ENCODE measurements at places on chromosomes 6 and 20. TPM values are rescaled to one million over a fixed set of nuclear protein-coding genes. Genes with fewer than 3 reads are reported as not detected.
A peak's percentile ranks its signal among the peaks of the same experiment; 100 is the strongest.

Gene TPBG
- 16.9 TPM for total RNA-seq

Gene MYB
- 78.0 TPM for total RNA-seq

DNA sequence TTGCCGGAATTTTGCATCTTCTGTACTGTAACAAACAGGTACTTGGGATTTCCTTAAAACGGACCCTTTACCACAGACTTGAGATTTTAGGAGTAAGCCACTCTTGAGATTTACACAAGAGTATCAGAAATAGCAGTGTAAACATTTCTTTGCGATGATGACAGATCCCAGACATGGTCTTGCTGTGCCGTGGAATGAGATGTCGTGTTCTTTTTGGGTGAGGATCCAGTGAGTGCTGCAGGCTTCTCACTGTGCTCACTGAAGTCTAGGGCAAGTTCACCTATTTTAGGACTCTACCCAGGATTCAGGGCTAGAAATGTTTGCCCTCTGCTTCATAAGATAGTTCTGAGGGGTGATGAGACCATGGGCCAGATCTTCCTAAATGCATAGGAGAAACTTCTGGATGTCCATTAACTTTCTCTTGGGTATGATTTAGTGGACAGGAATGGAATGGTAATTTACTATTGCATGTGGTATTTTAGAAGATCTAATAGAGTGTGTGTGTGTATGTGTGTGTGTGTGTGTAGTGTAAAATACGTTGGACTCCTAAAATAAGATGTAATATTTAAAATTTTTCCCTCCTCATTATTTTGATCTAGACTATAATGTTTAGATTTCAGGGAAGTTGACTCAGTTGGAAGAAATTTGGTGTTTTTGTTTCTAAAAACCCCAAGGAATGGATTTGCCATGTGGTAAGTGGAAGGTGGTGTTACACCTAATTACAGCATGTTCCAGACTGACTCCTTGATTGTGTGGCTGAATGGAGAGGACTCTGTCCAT is 8.5 kb downstream of the LRRC1 start:
- DNase-seq: no peak

Gene BANF2
- total RNA-seq: not detected

GRCh38 chr20:47586649-47587294 is 85.1 kb downstream of the NCOA3 start:
- DNase-seq: no peak

Gene TMC2
- total RNA-seq: not detected

Gene MUC21
- not detected for total RNA-seq

- DNase-seq: peak; percentile 58
Measured at GRCh38 chr6:26056583-26057350, 30.5 kb upstream of the HFE start.

- DNase-seq: no peak
Measured at GRCh38 chr6:15485936-15486335, 176.9 kb downstream of the DTNBP1 start.

Gene SIRPD
- not detected for total RNA-seq

DNA sequence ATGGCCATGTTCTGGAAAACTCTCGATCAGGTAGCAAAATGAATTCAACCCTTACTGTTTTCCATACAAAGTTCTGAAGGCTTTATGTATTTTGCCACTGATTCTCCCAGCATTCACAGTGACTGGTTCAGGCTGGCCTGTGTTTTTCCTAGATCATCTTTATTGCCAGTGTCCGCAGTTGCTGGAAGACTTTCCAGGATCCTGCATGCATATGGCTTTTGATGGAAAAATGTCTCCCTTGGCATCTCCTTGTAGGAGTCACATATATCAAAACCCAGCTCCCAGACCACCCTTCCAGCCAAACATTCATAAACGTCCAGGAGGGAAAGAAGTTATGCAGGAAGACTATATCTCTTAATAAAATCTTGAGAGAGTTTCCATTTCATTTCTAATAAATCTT is 588.8 kb downstream of the MAFB start:
- DNase-seq: no peak

GRCh38 chr6:40044196-40044595 is 109.9 kb upstream of the MOCS1 start:
- DNase-seq: no peak

- no peak for DNase-seq
Measured at GRCh38 chr6:107304421-107305025, 154.8 kb downstream of the PDSS2 start.

GRCh38 chr6:83168556-83168955 is 24.5 kb downstream of the PGM3 start:
- no peak for DNase-seq

DNA sequence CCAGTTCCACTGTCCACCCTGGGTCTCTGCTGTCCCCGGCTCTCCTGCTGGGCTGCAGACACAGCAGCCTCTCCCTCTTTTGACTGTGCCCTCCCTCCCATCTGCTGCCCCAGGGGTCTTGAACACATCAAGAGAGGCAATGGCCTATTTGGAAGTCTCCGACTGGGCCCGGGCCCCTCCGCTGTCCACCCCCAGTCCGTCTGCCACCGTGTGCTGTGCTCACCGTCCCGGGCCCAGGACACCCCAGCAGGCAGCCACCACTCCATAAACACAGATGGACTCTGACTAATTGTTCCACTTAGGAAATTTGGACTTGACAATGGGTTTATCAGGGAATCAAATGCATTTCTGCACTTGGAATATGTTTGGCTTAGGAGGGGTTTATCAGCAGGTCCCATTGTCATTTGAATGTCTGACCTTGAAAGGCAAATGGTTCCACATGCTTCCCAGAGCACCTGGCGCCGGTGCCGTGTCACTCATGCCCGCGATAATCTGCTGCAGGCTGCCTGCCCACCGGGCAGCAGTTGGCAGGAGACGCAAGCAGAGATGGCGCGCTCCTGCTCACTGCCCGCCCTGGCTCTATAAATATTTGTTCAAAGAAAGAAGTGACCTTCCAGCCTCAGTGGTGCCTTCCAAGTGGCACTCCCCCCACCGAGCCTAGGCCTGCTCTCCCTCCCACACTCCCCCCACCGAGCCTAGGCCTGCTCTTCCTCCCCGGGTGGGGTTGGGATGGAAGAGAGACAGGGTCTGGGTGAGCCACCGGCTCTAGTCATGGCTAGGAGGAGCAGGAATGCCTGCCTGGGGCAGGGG is 18.8 kb upstream of the FRMD1 start:
- DNase-seq: no peak

Gene MCCD1
- not detected for total RNA-seq

Gene HTR1B
- total RNA-seq: 0.19 TPM

DNA sequence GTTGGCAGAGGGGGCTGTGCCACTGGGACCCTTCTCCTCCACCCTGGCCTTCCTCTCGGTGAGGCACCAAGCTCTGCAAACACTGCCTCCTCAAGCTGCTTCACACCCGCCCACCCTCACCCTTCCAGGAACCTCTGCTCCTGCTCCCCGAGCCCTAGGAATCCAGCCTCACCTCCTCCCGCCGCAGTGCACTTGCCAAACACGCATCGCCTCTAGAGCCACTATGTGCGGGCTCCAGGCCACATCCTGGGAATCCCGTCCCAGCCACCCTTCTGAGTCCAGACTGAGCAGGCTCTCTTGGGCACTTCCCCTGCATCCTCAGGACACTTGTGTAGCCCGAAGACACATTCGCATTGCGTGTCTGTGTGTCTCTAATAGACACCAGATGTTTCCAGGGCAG is 18.5 kb downstream of the PSMG4 start:
- DNase-seq: no peak

- DNase-seq: no peak
Measured at GRCh38 chr6:83885984-83886383, 26.5 kb downstream of the CYB5R4 start.

Gene KIF13A
- 54.0 TPM for total RNA-seq

DNA sequence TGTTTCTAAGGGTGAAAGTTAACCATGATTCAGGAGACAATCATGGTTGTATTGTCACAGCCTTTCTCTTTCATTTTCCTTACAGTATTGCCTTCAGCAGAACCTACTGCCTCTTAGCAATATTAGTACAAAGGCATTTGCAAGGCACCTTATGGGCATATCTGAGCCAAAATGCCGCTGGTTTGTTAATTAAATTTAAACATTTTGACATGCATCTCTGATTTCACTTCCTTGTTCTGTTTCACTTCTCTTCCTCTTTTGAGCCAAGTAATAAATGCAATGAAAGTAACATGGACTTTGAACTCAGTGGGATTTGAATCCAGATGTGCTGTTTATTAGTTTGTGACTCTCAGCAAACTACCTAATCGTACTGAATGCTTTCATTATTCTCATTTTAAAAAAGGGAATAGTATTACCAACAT is 467.4 kb upstream of the CITED2 start:
- no peak for DNase-seq

DNA sequence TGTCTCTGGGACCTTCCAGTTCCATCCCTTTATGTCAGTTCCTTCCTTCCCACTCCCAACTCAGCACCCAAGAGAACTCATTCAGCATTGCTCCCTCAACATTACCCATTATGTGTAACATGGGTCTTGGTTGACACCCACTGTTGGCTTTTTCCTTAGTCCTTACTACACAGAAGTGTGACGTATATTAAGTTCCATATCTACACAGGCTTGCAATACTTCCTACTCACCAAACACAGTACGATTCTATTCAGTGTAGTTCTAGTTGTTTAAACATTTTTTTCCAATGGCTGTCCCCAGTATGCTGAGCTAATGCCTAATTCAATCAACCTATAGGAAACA is 37.7 kb downstream of the ARHGAP18 start:
- DNase-seq: no peak

DNA sequence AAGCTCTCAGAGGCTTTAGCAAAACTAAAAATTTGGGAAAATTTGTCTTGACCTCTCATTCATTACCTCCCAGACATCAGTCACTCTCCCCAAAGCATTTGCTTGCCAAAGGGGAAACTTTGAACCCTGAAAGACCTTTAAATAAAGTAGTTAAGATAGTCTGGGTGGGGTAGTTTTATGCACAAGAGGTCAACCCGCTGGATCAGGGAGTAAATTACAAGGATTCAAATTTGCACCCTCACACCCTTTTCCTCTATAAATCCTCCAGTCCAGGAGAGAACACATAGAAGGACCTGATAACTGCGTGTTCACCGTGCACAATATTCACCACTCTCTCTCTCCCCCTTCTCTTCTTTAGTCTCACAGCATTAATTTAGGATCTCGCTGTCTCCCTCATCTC is 36.1 kb upstream of the TNFRSF21 start:
- DNase-seq: peak; percentile 32

- DNase-seq: no peak
Measured at GRCh38 chr6:124977067-124977908, 15.1 kb downstream of the RNF217 start.

- DNase-seq: no peak
Measured at GRCh38 chr6:70508953-70509352, 57.8 kb upstream of the SDHAF4 start.

Gene EDN3
- total RNA-seq: 11.7 TPM

GRCh38 chr6:128570680-128571063 is 50.3 kb upstream of the PTPRK start:
- DNase-seq: no peak

Gene ACAT2
- total RNA-seq: 126 TPM

Gene CTNNBL1
- 36.6 TPM for total RNA-seq

DNA sequence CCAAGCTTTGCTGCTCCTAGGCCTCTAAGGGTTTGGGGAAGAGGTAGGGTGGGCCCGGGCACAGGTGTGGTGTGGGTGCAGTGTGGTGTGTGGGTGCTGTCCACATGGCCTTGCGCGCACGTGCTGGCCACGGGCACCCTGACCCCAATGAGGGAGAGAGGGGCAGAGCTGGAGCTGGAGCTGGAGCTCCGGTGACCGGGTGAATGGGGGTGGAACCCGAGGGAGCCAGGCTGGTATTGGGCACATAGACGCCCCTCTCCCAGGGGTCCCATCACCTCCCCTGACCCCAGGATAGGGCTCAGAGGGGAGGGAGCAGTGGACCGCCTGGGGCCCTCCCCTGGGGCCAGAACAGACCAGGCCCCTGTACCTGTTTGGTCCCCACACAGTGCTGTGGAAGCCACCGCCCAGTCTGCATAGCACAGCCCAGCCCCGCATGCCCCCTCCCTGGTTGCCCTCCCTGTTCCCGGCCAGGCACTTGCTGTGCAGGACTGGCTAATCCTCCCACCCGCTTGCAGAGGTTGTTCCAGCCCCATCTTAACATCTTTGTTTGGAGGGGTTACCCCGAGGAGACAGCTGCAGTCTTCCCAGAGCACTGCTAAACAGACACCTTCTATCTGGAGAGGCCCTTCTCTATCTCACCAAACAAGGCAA is 984 bp downstream of the ADAM33 start:
- no peak for DNase-seq

DNA sequence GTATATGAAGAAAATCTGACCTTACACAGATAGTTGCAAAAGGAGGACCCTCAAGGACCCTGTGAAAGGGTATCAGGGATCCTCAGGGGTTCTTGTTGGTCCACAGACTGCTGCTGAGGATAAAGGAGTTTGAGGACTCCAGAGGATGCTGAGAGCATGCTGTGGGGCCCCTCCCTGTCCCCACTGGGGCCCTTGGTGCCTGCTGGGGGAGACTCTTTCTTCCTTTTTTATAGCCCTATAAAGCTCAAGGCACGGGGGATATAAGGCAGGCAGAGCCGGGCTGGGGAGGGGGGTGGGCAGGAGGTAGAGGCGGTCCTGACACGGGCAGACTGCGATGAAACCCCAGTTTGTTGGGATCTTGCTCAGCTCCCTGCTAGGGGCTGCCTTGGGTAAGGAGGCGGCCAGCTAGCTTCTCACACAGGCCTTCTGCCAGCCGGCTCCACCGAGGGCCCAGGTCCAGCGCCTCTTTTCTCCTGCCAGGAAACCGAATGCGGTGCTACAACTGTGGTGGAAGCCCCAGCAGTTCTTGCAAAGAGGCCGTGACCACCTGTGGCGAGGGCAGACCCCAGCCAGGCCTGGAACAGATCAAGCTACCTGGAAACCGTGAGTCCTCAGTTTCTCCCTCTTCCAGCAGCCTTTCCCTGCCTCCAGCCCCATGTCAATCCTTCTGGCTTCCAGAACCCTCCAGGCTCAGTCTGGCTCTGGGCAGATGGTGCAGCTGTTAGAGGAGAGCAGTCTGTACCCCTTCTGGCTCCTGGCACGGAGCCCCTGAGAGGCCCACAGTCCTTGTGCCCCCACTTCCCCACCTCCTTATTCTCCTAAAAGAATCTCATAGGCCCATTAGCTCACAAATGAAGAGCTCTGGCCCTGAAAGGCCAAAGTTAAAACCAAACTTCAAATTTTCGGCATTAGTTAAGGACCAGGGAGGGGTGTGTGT is at the start of gene LY6G6D:
Gene LY6G6D, plus strand, starts transcription at position 327 of the 937 bp plus-strand sequence. Its CDS starts 8 bp downstream, at position 335.
- no peak for DNase-seq

- DNase-seq: no peak
Measured at GRCh38 chr6:26501482-26501986, 1.4 kb downstream of the BTN1A1 start.

- no peak for DNase-seq
Measured at GRCh38 chr6:23339268-23339667, 769.9 kb downstream of the HDGFL1 start.

DNA sequence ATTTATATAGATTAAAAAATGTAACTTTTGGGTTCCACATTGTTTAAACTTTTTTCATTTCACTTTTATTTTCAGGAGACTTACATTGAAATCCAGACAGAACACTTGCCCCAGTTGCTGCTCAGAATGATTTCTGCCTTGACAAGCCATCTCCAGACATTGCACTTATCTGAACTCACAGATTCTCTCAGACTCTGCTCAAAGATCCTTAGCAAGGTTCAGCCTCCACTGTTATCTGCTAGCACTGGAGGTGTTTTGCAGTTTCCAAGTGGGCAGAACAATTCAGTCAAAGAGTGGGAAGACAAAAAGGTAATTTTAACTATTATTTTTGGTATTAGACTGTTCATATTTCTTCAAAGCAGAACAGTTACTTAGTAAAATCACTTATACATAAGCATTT is 58.0 kb downstream of the DOP1A start:
- DNase-seq: no peak

GRCh38 chr6:135117413-135117968 is 62.9 kb upstream of the HBS1L start:
- DNase-seq: no peak

All from colonic mucosa (tissue), 4 donors.